Adipocyte (in vitro differentiated cells): ENCODE measurements at places on chromosomes 5 and 9.

DNA sequence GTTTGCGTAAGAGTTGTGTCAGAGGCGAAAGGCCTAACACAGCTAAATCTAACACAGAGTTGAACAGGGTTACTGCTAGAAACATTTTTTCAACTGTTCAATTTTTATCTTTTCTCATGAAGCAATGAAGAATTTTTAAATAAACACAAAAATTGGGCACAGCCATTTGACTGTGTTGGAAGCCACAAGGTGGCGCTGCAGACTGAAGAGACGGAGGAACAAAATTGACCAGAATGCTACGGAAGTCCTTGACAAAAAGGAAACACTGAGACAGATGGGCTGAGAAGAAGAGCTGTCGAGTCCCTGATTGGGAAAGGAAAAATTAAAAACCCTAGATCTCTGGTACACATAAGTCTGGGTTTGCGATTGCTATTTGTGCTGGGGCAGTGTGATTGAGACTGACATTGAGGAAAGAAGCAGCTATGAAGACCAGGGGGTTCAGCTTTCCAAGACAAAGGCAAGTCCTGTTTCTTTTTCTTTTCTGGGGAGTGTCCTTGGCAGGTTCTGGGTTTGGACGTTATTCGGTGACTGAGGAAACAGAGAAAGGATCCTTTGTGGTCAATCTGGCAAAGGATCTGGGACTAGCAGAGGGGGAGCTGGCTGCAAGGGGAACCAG is at the start of gene PCDHB9:
Gene PCDHB9 (plus strand): TSS at position 265 of the 616 bp plus-strand sequence. CDS start 158 bp downstream, at position 423.
- DNase-seq, result peak; percentile 79

- no peak for DNase-seq
Measured at GRCh38 chr5:66674802-66675201, 78.6 kb downstream of the MAST4 start.

DNA sequence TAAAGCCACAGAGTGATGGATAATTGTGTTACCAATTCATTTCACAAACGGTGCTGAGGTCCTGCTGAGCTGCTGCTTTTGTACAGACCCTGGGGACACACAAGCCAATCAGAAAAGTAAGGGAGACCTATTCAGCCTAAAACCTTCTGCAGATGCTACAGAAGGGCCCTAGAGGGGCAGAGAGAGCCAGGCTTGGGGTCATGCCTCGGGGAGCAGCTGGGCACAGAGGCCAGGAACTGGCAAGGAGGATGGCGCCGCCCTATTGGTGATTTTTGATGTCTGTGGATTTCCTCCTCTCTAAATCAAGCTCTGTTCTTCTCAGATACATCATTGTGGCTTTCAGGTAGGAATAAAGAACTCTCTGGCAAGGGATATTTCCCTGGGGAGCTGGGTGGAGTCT is 181.9 kb downstream of the ZNF462 start:
- DNase-seq, result no peak

DNA sequence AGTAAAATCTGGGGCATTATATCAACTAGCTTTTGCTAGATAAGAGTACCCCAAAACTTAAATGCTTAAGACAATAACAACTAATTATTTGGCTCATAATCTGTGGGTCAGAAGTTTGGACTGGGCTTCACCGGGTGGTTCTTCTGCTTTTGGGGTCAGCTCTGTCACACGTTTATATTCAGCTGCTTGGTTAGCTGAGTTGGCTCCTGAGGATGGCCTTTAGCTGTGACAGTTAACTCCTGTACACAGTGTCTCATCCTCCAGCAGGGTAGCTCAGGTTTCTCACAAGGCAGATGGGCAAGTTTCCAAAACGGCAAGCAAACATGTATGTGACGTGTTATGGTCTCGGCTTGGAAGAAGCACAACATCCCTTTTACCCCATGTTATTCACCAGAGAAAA is 488.2 kb downstream of the TLE4 start:
- no peak for DNase-seq

GRCh38 chr5:127766676-127767335 is 63.6 kb downstream of the CCDC192 start:
- peak; percentile 21 for DNase-seq

DNA sequence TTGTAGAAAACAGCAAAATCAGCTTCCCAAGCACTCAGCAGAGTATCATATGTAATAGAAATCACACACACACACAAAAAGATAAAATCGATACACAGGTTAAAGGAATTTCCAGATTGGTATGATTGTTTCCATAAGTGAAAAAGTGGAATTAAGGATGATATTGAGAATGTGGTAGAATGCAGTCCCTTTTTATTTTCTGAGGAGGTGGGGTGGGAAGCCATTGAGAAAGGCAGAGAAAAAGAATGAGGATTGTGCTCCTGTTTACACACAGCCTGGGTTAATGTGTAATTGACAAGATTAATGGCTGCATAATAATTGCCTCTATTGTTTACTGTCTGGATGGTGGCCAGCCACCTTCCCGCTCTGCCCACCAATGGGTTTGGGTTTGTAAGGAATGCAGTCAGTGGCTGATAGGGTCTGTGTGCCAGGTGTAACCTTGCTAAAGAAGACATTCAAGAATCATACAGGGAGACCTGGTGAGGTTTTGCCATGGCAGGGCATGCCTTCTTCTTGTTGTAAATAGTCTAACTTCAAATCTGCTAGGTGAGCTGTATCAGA is 177.2 kb upstream of the MAP3K1 start:
- DNase-seq, result no peak

DNA sequence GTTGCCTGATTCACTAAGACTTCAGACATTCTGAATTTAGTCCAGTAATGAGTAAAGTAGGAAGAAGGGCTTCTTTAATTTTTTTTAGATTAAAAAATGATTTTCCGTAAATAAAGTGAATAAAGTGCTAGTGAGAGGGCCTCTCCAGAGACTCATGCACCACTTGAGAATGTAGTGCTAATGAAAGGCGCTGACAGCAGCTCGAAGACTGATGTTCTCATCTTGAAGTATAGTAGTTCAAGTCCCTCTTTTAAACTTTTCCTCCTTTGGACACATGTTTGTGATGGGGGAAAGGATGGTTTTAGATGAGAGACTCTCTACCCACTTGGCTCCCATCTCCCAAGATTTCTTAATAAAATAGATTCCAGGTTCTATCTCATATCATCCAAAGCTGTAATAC is 48.5 kb downstream of the G3BP1 start:
- DNase-seq, result no peak

- no peak for DNase-seq
Measured at GRCh38 chr5:126100767-126101166, 322.4 kb upstream of the GRAMD2B start.

GRCh38 chr5:79236970-79237739 is 1.2 kb downstream of the JMY start:
- peak; percentile 65 for DNase-seq

- DNase-seq, result no peak
Measured at GRCh38 chr5:80103371-80103770, 68.2 kb downstream of the THBS4 start.

DNA sequence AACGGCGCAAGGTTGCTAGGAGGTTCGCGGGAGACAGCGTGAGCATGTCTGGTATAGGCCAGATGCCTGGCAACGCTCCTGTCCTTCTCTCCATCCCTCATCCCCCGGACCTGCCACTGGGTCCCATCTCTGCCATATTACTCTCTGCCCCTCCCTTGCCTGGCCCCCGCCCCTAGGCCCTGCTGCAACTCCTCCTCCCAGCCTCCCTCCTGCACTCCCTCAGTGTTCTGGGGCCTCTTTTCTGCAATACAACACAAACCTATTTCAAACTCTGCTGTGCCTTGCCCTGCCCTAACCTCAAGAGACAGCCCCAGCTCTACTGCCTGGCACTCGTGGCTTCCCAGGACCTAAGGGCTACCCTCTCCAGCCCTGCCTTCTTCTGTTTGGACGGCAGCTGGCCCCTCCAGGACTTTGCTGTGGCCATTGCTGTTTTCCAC is 8.9 kb upstream of the DBN1 start:
- DNase-seq, result peak; percentile 21

DNA sequence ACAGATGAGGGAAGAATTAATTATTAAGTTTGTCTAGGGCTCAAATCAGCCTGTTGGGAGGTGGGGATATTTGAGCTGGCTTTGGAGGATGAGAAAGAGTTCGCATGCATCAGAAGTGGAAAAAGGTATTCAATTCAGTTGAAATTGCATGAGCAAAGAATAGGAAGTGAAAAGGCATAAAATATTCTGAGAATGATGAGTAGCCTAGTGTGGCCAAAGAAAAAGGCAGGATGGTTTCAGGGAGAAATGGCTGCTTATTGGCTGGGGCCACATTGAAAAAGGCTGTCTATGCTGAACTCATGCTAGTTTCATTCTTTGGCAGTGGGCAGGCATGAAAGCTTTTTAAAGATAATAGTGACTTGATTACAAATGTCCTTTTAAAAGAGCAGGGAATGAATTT is 235.4 kb upstream of the RIOK2 start:
- DNase-seq, result no peak

DNA sequence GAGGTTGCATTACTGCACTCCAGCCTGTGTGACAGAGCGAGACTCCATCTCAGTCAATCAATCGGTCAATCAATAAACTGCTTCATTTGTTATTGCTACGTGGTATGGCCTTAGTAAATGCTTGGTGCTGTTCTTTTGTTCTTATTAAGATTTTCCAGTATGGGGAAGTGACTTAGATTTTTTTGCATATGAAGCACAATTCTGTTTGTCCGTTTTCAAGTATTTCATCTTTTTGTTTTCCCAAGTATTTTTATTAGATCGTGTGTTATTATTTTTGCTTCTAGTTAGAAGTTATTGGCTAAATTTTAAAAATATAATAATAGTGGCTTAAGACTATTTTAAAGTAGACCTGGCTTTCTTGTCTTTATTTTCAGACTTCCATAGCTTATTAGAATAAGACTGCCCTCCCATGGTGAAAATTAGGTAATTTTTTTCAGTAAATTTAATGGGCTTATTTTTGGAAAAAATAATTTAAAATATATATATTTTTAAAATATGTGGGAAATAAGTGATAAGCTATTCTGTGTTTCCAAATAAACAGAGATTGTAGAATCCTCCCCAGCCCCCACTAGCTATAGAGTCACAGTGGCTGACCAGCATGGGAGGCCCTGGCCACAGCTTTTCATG is 14.7 kb upstream of the OMD start:
- DNase-seq, result peak; percentile 72

DNA sequence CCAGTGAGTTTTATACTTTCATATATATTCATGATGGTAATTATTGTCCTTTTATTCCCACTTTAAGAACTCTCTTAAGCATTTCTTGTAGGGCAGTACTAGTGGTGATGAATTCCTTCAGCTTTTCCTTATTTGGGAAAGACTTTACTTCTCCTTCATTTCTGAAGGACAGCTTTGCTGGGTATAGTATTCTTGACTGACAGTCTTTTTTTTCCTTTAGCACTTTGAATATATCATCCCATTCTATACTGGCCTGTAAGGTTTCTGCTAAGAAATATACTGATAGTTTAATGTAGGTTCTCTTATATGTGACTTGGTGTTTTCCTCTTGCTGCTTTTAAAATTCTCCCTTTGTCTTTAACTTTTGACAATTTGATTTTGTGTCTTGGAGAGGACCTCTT is 109.0 kb upstream of the FSTL4 start:
- DNase-seq, result no peak

GRCh38 chr9:35618325-35618727 is at the start of gene CD72:
TSS of gene CD72 (minus strand) at chr9:35618413. CDS start at chr9:35618303, 110 bp downstream.
- DNase-seq, result no peak

GRCh38 chr9:78304357-78304756 is 7.4 kb downstream of the PSAT1 start:
- no peak for DNase-seq

DNA sequence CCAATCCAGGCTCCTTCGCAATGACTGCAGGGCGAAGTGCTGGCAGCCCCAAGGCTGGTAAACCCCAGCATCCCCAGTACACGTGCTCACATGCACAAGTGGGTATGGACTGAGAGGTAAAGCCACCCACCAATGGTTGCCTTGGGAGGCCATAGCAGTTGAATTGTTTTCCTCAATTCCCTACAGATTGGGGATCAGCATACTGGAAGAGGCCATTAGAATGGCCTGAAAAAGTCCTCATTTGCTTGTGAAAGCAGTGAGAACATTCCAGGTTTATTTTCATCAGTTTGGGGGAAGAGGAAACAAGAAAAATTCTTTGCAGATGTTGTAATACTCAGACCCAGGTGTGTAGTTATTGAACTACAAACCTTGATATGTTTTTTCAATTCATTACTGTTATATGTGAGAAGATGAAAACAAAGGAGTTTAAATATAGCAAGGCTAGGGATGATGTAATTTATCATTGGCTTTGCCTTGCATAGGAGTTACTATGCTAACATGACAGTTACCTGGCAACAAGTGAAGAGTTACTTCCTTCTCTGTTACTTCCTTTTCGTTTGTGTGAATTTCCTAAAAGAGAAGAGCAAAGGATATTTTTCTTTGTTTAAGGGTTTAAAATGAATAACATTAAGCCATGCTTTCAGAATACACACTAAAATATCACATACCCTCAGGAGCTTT is 36.4 kb downstream of the MTMR12 start:
- peak; percentile 17 for DNase-seq

GRCh38 chr5:55030220-55030619 is 6.2 kb downstream of the GZMK start:
- DNase-seq, result peak; percentile 8

- DNase-seq, result no peak
Measured at GRCh38 chr9:14741369-14741768, 18.8 kb upstream of the CER1 start.

- peak; percentile 70 for DNase-seq
Measured at GRCh38 chr5:107670087-107670931, 428 bp downstream of the EFNA5 start.

- DNase-seq, result no peak
Measured at GRCh38 chr5:170144286-170145023, 38.8 kb downstream of the FOXI1 start.

DNA sequence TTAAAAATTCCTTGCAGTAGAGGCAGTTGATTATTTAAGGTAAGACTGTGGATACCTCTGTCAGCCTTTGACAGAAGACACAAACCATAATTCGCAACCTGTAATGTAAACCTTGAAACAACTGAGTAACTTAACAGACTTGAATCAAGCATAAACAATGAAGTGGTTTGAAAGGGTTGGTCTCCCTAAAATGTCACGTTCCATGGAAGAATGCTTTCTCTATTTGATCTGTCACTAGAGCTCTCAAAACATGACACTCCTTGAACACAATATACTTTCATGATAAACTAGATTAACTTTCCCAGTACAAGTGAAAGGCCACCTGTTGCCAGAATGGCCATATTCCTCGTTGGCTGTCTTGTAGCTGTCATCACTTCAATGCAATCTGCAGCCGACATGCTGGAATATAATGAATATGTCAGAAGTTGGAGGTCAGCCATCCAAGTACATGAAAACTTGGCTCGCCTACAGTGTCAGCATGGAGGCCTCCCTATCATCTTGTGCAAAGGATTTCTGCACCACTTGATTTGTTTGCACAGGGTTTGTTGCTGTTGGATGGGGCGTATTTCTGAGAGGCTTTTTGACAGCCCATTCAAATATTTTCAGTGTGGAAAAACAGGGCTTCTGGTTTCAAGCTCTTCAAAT is 228.0 kb downstream of the TLE4 start:
- DNase-seq, result peak; percentile 53

DNA sequence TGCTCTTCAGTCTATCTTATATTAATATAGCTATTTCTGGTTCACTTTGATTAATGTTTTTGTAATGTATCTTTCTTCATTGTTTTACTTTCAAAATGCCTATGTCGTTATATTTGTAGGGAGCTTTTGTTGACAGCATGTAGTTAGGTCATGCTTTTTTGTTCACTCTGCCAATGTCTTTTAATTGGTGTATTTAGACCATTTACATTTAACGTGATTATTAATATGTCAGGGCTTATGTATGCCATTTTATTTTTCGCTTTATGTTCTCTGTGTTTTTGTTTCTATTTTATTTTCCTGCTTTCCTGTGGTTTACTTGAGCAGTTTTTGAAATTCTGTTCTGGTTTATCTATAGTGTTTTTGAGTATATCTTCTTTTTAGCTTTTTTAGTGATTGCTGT is 10.8 kb downstream of the GARIN3 start:
- no peak for DNase-seq

- DNase-seq, result peak; percentile 65
Measured at GRCh38 chr5:148776780-148777179, 49.6 kb upstream of the ADRB2 start.
